HFFc6 (cell line): ENCODE measurements at places on chromosomes 16 and 17.

DNA sequence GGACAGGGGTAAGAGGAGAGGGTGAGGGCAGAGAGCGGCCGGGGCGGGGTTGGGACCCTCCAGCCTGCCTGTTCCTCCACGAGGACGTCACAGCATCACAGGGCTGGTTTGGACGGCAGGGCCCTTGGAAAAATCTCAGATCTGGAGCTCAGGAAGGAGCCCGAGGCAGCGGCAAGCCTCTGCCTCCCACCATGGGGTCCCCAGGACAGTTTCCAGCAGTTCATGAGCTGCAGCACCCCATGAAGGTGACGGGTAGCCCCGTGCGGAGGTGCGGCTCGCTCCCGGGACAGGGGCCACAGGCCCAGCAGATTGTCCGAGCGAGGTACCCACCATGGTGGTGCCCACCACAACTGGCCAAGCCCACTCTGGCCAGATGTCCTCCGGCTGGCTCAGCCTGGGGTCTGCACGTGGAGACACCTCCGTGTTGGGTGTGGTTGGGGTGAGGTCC lies 21.3 kb downstream of the TPSD1 start:
- no peak for DNase-seq

DNA sequence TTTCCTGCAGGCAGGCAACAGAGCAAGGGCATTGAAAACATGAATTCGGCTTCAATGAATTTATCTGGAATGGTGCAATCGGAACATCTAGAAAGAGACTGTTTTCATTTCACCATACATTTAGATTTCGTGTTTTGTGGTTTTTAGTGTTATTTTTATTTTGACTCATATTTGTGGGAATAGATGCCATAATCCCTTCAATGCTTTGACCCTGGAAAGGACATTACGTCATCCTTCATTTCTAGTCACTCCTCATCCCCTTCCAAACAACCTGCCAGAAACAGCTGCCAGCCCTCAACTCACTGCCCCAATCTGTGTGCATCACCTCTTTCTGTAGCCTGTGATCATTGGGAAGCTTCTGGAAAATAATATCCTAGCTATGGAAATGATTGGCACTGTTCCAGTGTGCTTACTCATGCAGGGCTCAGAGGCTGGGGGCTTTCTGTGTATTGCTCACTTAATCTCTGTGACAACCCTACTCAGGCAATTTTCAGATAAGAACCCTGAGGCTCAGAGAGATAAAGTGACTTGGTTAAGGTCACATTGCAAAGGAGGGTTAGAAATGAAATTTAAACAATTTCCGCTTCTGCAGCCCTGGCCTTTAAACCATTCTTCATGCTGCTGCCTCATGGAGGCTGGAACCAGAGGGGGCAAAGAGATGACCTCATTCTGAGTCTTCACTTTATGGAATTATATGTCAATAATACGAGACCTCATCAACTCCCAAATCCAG lies 9.5 kb upstream of the KSR1 start:
- peak; percentile 66 for DNase-seq

DNA sequence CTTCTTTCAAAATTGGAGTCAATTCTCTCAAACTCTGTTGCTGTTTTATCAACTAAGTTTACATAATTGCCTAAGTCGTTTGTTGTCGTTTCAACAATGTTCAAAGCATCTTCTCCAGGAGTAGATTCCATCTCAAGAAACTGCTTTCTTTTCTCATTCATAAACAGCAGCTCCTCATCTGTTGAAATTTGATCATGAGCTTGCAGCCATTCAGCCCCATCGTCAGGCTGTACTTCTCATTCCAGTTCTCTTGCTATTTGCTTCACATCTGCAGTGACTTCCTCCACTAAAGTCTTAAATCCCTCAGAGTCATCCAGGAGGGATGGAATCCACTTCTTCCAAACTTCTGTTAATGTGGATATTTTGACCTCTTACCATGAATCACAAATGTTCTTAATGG lies 230.6 kb downstream of the IRF8 start:
- DNase-seq = no peak

- DNase-seq = peak; percentile 41
Observed at GRCh38 chr16:67029254-67030096, 526 bp downstream of the CBFB start.

DNA sequence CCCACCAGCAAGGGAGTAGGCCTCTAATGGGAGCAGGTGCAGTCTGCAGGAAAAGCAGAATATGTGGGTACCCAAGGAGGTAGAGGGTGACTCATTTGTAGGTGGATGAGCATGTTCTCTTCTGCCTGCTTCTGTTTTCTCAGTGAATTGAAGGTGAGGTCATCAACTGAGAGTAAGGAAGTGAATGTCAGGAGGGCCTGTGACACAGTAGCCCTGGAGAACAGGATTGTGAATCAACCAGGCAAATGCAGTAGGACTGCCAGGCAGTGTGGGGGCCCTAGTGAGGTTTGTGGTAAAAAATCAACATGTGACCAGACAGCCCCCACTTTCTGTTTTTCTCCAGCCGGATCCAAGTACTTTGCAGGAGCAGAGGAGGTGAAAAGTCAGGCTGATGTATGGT lies 150.5 kb upstream of the SOX9 start:
- peak; percentile 7 for DNase-seq

GRCh38 chr16:64866021-64866420 lies 255.8 kb downstream of the CDH11 start:
- no peak for DNase-seq

- DNase-seq = no peak
Observed at GRCh38 chr17:65656390-65657250, 95.2 kb upstream of the AXIN2 start.

- no peak for DNase-seq
Observed at GRCh38 chr16:3494386-3494973, 809 bp downstream of the C16orf90 start.

GRCh38 chr17:81416612-81417011 lies 21.4 kb downstream of the BAHCC1 start:
- no peak for DNase-seq

GRCh38 chr17:14791221-14791620 lies 473.9 kb downstream of the PMP22 start:
- DNase-seq = no peak
